PC-3 (cell line): ENCODE measurements at places on chromosomes 6 and 20. TPM values are rescaled to one million over a fixed set of nuclear protein-coding genes. Genes with fewer than 3 reads are reported as not detected.

GRCh38 chr6:142378138-142378875, 76.5 kb downstream of the ADGRG6 start:
- H3K27me3 ChIP-seq = no peaks in the 10 kb centered on the region
- H3K4me1 ChIP-seq = peaks cover 70% of the 10 kb centered on the region
- no peak overlapping the region for H3K4me3 ChIP-seq

DNA sequence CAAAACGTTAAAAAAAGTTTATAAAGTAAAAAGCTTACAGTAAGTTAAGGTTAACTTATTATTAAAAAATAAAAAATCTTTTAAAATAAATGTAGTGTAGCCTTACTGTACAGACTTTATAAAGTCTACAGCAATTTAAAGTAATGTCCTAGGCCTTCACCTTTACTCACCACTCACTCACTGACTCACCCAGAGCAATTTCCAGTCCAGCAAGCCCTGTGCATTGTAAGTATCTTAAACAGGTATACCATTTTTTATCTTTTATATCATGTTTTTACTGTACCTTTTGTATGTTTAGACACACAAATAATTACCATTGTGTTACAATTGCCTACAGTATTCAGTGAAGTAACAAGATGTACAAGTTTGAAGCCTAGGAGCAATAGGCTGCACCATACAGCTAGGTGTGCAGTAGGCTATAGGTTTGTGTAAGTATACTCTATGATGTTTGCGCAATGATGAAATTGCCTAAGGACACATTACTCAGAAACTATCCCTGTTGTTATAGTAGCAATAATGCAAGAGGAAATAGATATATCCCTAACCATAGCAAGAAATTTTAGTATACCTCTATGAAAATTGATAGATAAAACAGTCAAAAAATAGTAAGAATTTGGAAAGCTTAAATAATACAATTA, 39.5 kb downstream of the FBXO5 start:
- peak overlapping the region; percentile 78 for H3K27ac ChIP-seq
- peak; percentile 88 for DNase-seq
- H3K36me3 ChIP-seq = no peaks in the 10 kb centered on the region

DNA sequence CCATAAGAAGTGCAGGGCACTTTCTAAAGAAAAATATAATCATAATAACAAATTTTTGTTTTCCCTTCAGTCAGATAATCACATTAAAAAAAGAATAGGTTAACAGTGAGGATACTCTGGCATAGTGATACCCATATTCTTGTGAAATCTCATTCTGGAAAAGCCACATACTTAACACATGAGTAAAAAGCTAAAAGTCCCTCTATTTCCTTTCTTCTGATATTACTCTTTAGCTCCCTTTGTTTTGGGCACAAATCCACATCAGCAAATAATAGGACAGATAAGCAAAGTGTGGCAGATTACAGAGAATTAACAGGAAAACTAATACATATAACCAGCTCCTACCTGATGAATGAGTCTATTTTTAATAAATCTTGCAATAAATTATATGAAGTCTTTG, 15.8 kb downstream of the SHPRH start:
- no peak overlapping the region for H3K27ac ChIP-seq
- H3K36me3 ChIP-seq = peaks cover 23% of the 10 kb centered on the region
- no peak overlapping the region for H3K4me3 ChIP-seq
- H3K27me3 ChIP-seq = no peaks in the 10 kb centered on the region
- peaks cover 5% of the 10 kb centered on the region; the same call in 1 of the 2 replicates for H3K4me1 ChIP-seq

DNA sequence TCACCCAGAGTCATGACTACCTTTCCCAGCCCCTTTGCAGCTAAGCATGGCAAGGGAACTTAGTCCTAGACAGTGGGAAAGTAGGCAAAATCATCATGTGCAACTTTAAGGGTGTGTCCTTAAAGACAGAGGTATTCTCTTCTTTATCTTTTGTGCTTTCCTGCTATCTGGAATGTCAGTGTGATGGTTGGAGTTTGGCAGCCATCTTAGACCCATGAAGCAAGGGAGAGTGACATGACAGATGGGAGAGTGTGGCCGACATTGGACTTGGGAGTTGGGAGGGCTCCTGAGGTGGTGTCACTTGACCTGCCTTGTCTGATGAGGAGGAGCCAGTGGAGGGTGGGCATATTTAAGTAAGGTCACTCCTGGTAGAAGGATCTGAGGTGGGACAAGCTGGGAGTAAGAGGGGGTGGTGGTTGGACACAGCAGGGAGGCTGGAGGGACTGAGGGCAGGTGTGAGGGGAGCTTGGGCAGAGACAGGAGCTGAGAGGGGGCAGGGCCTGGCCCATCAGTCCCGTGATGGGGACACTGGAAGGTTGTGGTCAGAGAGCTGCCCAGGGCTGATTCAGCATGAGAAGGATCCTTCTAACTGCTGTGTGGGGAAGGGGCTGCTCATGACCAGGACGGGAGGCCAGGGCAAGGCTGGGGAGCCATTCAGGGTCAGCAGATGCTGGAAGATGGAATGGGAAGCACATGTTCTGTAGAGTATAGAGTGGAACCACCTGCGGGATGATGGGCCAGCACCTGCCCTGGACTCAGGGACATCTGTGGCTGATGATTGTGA, 29.5 kb upstream of the SULF2 start:
- no peak for DNase-seq
- no peaks in the 10 kb centered on the region for H3K36me3 ChIP-seq
- peak overlapping the region; percentile 29 for H3K27ac ChIP-seq
- peaks cover 67% of the 10 kb centered on the region for H3K4me1 ChIP-seq
- H3K4me3 ChIP-seq = no peak overlapping the region

DNA sequence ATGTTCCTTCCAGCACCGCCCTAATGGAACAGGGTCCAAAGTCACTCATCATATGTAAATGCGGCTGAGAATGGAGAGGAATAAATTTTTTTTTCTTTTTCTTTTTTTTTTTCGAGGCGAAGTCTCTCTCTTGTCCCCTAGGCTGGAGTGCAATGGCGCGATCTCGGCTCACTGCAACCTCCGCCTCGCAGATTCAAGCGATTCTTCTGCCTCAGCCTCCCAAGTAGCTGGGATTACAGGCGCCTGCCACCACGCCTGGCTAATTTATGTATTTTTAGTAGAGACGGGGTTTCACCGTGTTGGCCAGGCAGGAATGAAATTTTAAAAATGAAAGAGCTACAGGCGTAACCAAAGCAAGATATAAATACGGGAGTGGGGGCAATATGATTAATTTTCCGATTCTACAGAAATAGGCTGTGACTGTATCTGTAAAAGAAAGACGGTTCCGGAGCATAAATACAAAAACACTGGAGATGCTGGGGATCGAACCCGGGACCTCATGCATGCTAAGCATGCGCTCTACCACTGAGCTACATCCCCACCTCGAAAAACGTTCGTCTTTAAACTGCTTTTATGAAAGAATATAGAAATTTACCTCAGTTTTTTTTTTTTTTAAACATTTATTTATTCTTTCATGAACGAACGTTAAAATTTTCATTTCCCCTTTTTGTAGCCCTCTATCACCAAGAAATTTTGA, 132.2 kb downstream of the GPX5 start:
- no peaks in the 10 kb centered on the region for H3K27me3 ChIP-seq
- peak; percentile 75 for DNase-seq
- H3K36me3 ChIP-seq = no peaks in the 10 kb centered on the region
- H3K27ac ChIP-seq = no peak overlapping the region

DNA sequence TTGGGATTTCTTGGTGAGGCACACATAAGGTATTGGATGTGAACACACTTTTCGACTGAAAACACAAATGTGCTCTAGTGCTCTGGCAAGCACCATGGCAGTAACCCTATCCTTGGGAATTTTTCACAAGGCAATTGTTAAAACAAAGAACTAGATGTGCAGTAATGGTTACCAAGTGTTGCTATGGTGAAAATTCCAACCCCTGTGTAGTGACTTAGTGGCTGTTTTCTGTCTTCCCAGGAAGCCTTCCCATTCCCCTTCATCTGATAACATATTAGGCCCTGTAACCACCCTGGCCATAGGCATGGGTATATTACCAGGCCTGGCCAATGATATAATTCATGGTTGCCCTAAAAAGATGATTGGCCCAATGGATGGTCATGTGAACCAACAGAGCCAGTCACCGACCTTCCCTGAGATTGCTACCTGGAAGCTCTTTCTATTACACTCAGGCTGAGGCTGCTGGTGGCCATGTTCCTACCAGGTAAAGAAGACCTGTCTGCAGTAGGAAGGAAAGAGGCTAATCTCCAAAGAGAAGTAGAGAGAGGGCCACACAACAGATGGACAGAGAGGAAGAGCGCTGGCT, 4.1 kb downstream of the C20orf202 start:
- H3K4me1 ChIP-seq = peaks cover 5% of the 10 kb centered on the region; the same call in 1 of the 2 replicates
- H3K4me3 ChIP-seq = no peak overlapping the region
- no peaks in the 10 kb centered on the region for H3K36me3 ChIP-seq
- no peak for DNase-seq
- no peak overlapping the region for H3K27ac ChIP-seq
- no peaks in the 10 kb centered on the region for H3K27me3 ChIP-seq

GRCh38 chr6:160996131-160996601, 4.6 kb downstream of the MAP3K4 start:
- H3K27me3 ChIP-seq = no peaks in the 10 kb centered on the region
- H3K27ac ChIP-seq = peak overlapping the region; percentile 78
- H3K4me3 ChIP-seq = peak overlapping the region; percentile 23; the same call in 1 of the 2 replicates
- peaks cover 13% of the 10 kb centered on the region for H3K36me3 ChIP-seq
- peak; percentile 64 for DNase-seq
- H3K4me1 ChIP-seq = peaks cover 13% of the 10 kb centered on the region

GRCh38 chr6:158468666-158469065, 91.2 kb upstream of the TMEM181 start:
- DNase-seq = peak; percentile 12
- H3K4me1 ChIP-seq = no peaks in the 10 kb centered on the region
- no peak overlapping the region for H3K4me3 ChIP-seq
- no peak overlapping the region for H3K27ac ChIP-seq
- no peaks in the 10 kb centered on the region for H3K27me3 ChIP-seq

DNA sequence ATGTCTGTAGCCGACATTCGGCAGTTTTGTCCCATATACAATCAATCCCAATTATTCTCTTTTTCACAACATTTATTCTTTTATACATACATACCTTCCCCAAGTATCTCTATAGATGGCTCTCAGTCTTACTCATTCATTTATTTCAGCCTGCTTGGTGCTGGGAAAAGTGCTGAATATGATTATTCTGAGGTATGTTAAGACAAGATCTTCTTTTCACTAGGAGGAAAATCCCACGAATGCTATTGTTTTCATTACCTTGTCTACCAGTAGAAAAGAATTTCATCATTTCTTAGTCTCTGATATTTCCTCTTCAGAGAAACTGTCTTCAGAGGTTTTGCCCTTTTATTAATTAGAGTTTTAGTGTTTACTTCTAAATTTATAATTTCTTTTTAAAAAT, 13.7 kb upstream of the BPIFA3 start:
- no peak overlapping the region for H3K4me3 ChIP-seq
- no peaks in the 10 kb centered on the region for H3K36me3 ChIP-seq
- H3K27me3 ChIP-seq = peaks cover 91% of the 10 kb centered on the region
- DNase-seq = no peak
- H3K4me1 ChIP-seq = no peaks in the 10 kb centered on the region

- H3K36me3 ChIP-seq = no peaks in the 10 kb centered on the region
- peak; percentile 51 for DNase-seq
- no peak overlapping the region for H3K27ac ChIP-seq
- H3K4me1 ChIP-seq = peaks cover 14% of the 10 kb centered on the region
Observed at GRCh38 chr6:88008831-88009231, 38.8 kb upstream of the SPACA1 start.

DNA sequence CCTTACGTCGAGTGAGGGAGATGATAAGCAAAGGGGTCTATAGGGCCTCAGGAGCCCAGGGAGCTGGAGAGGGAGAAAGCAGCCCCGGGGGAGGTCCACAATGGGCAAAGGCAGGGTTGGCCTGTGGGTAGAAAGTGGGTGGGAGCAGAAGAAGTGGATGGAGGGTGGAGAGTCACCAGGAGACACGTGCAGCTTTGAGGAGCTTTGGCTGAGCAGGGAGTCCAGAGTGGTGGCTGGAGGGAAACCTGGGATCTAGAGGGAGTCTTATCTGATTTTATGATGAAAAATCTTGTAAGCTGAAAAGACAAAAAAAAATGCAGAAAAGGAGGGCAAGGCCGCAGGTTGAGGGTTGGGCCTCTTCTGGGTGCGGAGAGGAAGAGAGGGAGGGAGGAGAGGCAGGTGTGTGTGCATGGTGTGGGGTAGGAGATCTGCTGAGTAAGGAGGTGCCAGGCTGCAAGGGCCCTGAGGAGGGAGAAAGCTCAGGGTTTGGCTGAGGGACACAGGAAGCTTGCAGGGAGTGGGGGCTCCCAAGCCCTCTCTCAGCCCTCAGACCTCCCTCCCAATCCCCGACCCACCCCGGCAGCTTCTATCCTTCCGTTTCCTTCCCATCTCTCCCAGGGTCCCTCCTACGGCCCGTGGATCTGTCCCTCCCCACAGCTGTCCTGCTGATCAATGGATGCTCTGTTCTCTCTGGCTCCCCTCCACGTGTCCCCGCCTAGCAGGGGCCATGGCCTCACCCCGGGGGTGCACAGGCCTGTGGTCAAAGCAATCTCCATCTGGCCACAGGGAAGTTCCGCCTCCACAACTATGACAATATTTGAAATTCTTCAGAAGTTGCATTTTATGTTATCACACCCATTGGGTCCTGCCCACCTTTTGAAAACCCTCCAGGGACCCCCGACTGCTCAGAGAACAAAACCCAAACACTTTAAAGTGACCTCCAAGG, 17.1 kb upstream of the BPI start:
- H3K36me3 ChIP-seq = no peaks in the 10 kb centered on the region
- no peaks in the 10 kb centered on the region for H3K27me3 ChIP-seq

- H3K36me3 ChIP-seq = no peaks in the 10 kb centered on the region
- no peaks in the 10 kb centered on the region for H3K4me1 ChIP-seq
- peaks cover 77% of the 10 kb centered on the region for H3K27me3 ChIP-seq
- H3K27ac ChIP-seq = no peak overlapping the region
- DNase-seq = no peak
Observed at GRCh38 chr6:68636666-68637065, 1.6 kb downstream of the ADGRB3 start.

GRCh38 chr6:125819535-125820326, 29.0 kb downstream of the NCOA7 start:
- no peaks in the 10 kb centered on the region; the same call in 1 of the 2 replicates for H3K4me1 ChIP-seq
- no peaks in the 10 kb centered on the region for H3K36me3 ChIP-seq
- H3K27me3 ChIP-seq = no peaks in the 10 kb centered on the region
- DNase-seq = no peak

DNA sequence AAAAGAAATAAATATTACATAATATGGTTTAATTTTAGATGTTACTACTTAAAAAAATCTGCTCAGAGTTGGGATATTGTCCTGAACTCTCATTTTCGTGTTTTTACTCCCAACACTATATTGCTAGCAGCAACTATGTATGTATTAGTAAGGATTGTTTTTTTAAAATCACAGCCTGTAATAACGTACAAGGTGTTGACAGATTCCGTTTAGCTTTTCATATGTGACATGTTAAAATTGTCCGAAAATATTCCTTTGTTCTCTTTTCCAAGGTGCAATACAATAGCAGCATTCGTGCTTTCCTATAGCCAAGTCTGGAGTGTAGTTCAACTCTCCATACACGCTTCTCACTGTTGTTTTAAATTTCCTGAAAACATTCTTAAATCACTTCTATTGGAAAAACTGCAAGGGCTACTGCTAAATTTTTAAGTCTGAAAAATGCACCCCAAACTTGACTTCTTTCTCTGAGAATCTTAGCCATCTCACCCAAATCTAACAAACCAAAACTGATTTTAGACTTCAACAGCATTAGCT, 59.0 kb upstream of the HFE start:
- H3K4me1 ChIP-seq = peaks cover 51% of the 10 kb centered on the region
- DNase-seq = no peak
- no peaks in the 10 kb centered on the region for H3K36me3 ChIP-seq
- peak overlapping the region; percentile 56 for H3K27ac ChIP-seq

Gene C6orf58
- total RNA-seq = not detected in 2 replicates

Gene HDAC2
- total RNA-seq = 55.3 and 66.1 TPM in 2 replicates
